ENCODE measurements at places on chromosomes 5 and 9.

- DNase-seq = no peak
These were observed 42.1 kb upstream of the HNRNPA0 start for GRCh38 chr5:137796279-137796678.

GRCh38 chr5:57366744-57367143, 115.9 kb downstream of the ACTBL2 start:
- DNase-seq = no peak

- no peak for DNase-seq
These were observed 361.1 kb downstream of the DEPDC1B start for GRCh38 chr5:60338846-60339245.

- no peak for DNase-seq
These were observed 19.8 kb downstream of the IL7R start for GRCh38 chr5:35876454-35876853.

DNA sequence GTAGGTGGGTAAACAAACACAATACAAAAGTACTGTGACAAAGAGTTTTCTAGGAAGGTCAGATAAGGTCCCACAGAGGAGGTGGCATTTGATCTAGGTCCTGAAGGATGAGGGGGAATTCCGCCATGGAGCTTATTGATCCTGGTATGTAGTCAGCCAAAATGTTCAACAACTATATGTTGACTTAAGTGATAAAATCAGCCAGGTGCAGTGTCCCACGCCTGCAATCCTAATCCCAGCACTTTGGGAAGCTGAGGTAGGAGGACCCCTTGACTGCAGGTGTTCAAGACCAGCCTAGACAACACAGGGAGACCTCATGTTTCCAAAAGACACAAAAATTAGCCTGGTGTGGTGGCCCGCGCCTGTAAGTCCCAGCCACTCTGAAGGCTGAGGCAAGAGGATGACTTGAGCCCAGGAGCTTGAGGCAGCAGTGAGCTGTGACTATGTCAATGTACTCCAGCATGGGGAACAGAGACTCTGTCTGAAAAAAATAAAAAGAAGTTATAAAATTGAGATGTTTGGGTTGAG, 46.4 kb upstream of the PLIN2 start:
- DNase-seq = no peak

DNA sequence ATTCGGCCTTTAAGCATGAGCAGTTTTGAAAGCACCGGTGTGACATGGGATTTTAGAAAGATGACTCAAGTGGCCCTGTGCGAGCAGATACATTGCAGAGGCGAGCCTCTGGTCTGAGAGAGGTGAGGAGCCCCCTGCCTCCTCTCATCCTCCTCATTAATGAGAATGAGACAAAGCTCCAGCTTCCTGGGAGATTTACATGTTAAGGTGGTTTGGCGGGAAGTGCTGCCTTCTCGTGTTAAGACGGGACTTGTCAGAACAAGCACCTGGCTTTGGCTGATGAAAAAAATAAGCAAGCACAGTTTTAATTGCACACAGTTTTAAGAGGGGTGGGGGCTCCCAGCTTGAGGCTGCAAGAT, 68.1 kb downstream of the ACTL7B start:
- no peak for DNase-seq

DNA sequence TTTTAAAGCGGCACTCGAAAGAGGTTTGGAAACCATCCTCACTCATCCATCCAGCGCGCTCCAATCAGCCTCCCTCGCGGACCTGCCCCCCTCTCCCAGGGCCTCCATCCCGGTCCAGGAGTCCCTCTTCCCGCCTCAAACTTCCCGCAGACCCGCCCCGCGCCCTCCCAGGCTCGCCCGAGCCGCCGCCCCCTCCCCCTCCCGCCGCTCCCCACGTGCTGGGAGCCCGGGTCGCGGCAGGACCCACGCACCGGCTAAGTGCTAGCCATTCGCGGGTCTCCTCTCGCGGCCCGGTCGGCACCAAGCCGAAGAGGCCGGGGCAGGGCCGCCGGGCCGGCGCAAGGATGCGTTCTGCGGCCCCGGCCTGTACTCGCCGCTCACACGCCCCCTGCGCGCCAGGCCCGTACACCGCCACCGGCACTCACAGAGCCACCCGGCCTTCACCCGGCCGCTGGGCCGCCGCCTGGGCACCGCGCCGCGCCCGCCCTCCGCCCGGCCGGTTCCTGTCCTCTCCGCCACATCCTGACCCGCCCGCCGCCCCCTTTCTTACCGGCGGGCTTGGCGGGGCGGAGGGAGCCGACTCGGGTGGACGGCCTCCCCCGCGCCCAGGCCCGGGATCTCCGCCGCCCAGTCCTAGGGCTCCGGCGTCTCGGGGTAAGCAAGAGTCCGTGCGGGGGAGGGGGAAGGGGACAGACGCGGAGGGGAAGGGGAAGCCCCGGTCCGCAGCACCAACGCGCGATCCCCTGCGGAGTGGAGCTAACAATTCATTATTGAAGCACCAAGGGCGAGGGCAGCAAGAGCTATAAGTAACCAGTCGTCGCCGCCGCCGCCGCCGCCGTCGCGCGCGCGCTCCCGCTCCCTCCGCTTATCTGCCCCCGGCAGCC, 576 bp downstream of the CHD1 start:
- DNase-seq = peak; percentile 37
